Sciatic nerve (tissue), 2 donors: ENCODE measurements at places on chromosomes 3 and 15. TPM values are rescaled to one million over a fixed set of nuclear protein-coding genes. Genes with fewer than 3 reads are reported as not detected.
A peak's percentile ranks its signal among the peaks of the same experiment; 100 is the strongest.

DNA sequence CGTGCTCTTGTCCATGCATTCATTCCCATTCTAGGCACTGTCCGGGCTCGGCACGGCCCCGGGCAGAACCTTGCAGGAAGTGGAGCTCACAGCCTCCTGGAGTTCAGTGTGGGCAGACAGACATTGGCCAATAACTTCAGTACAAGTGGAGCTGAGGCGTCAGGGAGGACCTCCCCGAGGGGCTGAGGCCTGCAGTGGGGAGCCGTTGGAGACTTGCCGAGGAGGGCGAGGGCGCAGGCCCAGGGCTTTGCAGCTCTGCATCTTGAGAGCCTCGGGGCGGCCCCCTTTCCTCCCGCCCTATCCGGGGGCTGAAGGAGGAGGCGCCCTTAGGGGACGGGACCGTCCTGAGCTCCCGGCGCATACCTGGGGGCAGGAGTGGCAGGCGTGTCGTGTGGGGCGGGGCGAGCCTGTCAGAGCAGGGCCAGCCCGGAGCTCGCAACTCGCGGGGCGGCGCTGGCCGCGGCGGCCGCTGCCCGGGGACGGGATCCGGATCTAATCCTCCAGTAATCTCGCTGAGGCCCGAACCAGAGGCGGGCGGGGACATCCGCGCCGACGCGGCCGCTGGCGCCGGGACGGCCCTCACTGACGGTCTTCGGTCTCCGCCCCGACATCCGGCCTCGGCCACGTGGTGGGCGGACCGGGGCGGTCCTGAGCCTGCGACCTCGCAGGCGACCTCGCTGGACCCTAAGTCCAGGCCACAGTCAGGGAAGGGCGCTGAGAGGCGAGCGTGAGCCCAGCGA is at the start of gene ACY1:
ACY1 (plus strand) TSS at position 698 of the 740 bp plus-strand sequence. CDS start 530 bp downstream, outside the sequence.
- DNase-seq = peak; percentile 93

DNA sequence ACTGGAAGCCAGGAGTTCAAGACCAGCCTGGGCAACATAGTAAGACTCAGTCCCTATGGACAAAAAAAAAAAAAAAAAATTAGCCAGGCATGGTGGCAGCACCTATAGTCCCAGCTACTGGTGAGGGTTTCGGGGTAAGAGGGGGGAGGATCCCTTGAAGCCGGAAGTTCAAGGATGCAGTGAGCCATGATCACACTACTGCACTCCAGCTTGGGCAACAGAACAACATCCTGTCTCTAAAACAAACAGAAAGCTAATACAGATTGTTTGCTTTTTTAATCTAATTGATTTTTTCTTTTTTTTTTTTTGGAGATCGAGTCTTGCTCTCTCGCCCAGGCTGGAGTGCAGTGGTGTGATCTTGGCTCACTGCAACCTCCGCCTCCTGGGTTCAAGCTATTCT is 1.6 kb upstream of the IMP3 start:
- no peak for DNase-seq

- DNase-seq = no peak
Observed at GRCh38 chr15:47944637-47945288, 176.0 kb upstream of the SLC24A5 start.

- no peak for DNase-seq
Observed at GRCh38 chr3:59775106-59775505, 725.3 kb upstream of the CFAP20DC start.

DNA sequence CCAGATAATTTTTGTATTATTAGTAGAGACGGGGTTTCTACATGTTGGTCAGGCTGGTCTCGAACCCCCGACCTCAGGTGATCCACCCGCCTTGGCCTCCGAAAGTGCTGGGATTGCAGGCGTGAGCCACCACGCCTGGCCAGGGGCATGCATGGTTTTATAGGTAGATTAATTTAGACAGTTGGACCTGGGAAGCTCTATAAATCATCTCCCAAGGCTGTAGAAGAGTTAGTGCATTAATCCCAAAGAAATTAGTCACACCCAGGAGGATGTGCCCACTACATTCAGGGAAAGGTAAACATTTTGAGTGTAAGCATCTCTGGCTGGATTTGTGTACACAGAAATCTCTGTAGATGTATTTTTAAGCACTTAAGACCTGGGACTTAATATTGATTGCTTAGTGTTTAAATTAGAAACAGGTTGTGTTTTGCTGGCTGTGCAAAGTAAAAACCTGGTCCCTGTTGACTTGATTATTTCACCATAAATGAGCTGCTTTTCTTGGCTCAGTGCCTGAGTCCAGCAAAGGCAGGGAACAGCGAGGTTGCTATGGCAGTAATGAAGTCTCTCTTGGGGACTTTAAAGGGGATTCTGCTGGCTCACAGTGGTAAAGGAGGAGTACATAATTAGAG is 19.2 kb downstream of the EXOSC7 start:
- peak; percentile 69 for DNase-seq

- peak; percentile 63 for DNase-seq
Observed at GRCh38 chr15:47718497-47719437, 1.5 kb downstream of the SEMA6D start.

DNA sequence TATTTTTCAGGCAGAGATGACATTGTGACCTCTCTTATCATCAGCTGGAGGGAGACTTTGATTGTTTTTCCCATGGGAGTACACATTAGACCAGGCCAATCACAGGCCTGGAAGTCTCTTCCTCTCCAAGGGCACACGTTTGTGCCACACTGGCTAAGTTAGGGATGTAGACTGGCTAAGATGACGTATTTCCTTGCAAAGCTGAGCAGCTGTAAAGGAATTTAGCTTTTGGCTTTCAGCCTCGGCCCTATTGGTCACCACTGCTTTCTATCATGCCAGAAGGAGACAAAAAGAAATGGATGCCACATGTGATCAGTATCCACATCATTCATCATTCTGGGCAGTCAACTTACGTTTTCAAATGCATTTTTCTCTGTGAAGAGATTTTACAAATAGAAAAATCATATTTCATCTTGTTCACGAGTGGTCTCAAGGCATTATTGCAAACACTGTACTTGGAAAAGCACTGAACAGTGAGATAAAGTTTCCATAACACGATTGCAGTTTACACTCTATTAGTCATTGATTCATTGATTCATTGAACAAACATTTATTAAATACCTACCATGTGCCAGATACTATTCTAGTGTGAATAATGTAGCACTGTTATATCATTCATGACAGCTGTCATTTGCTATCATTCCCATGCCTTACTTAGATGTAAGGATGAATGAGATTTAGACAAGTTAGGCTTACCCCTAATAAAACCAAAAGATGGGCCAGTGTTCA is 27.0 kb upstream of the RNF7 start:
- no peak for DNase-seq

GRCh38 chr3:195129644-195130492 is 141.1 kb downstream of the XXYLT1 start:
- DNase-seq = no peak

- DNase-seq = no peak
Observed at GRCh38 chr15:91660174-91660649, 193.3 kb upstream of the SLCO3A1 start.

DNA sequence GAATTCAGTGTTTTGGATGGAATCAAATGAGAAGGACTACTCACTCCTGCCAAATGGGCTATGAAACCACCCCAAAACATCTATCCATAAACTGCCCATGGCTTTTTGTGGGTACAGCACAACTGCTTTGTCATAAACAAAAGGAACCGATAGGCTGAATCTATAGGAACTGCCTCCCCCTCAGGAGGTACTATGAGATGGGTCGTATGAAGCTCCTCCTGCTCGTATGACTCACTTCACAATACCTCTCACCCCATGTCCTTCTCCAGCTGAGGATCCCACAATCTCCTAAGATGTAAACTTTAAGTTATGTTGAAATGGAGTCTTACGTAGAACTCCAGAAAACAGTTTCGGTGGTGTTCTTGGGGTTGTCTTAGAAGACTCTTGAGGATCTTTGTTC is 129.9 kb upstream of the SAMMSON start:
- no peak for DNase-seq

The KBTBD8 gene
- total RNA-seq = 2.9 TPM

The GUCA1C gene
- total RNA-seq = not detected

The ANKRD63 gene
- total RNA-seq = not detected

The ADAMTSL3 gene
- total RNA-seq = 39.1 TPM

The CPNE9 gene
- not detected for total RNA-seq

The PRSS50 gene
- total RNA-seq = 0.13 TPM

The SPTSSB gene
- 0.40 TPM for total RNA-seq

The PPP1R14D gene
- not detected for total RNA-seq
